Glutamatergic neuron (in vitro differentiated cells): ENCODE measurements at places on chromosomes 11 and 22.
A peak's percentile ranks its signal among the peaks of the same experiment; 100 is the strongest.

GRCh38 chr22:44372611-44373010 lies 59.9 kb upstream of the SHISAL1 start:
- DNase-seq = peak; percentile 1

- no peak for DNase-seq
Observed at GRCh38 chr11:75148436-75148983, 2.4 kb upstream of the SLCO2B1 start.

DNA sequence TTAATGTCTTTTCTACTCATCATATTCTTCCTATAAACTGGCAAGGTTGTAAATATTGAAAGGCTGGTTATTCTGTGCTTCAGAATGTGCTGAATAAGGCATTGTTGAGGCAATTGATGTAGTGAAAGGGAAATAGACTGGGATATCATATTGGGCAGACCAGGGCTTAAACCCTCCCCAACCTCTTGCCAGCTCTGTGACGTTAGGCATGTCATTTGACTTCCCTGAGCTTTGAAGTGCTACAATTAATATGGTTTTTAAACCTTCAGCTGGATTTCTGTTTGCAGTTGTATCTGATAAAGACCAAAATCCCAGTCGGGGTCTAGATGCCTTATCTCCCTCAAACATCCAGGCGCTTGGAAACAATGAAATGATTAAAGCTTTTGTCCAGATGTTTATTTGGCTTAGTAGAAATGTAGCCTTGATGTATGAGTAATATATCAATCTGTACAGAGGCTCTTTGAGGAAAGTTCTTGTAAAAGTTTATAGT lies 208.1 kb downstream of the DBX1 start:
- DNase-seq = no peak

DNA sequence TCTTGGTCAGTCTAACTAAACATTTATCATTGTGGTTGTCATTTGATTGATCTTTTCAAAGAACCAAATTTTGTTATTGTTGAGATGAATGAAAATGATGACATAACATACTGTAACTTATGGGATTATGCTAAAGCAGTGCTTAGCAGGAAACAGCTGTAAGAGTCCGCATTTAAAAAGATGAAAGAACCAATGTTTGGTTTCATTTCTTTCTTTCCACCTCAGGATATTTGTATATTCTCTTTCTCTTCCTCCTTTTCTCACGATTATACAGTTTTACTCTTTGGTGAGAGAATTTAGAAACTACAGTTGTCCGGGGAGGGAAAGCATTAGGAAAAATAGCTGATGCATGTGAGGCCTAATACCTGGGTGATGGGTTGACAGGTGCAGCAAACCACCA lies 23.1 kb downstream of the PIH1D2 start:
- no peak for DNase-seq

GRCh38 chr22:20948450-20948849 lies 18.6 kb upstream of the AIFM3 start:
- no peak for DNase-seq

GRCh38 chr11:60935676-60936442 lies 11.6 kb downstream of the TMEM132A start:
- DNase-seq = no peak

DNA sequence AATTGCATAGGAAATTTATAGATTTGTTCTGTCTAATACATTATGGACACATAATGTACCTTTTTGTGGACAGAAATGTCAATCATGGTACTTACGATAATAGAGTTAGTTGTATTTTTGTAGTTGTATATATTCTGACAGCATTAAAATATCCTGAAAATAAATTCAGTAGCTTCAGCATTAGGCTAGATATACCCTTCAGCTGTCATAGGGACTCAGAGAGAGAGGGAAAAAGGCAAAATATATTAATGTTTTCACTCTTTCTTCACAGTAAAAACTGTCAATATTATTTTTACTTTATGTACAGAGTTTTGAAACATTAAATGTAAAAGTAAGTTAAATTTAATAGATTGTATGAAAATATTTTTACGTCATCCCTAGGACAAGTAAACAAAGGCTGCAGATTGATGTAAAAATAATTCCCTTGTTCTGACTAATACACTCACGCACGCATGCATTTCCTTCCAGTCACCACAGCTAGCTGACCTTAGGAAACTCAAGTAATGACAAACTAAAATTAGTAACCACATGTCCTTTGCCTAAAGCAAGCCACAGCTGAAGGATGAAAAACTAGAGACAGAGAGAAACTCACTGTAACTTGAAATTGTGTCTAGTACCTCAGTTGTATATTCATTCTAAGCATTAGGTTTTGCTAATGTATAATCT lies 104.7 kb upstream of the CARD18 start:
- no peak for DNase-seq

DNA sequence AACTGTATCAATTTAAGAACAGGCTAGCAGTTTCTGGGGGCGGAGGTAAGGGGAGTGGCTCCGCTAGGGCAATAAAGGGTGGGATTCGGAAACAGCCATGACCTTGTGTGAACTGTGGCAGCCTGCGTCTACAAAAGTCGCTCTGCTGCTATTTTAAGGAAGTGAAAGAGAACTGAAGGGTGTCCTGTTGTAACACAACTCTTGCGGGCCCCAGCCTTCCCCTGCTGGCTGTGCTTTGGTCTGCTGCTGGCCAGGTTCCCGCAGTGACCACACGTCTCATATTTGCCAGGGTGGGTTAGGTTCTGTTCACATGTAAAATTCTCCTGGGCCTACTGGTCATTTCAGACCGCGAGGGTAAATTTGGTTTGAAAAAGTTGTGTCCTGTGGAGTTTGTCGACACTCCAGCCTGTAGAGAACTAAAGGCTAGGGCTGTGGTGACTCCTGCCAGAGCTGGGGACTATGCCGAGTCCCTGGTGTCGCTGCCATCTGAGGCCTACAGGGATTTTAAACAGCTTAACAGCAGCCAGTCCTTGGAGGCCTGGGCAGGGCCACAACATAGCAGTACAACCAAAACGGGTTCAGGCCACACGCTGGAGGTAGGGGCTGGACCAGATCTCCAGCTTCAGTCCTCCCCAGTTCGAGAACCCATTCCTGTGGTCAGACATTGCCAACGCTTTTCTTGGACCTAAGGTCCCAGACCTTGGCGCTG lies 1.1 kb upstream of the PPFIBP2 start:
- no peak for DNase-seq
